AG08396 (cell line): ENCODE measurements at places on chromosomes 2 and 18.

DNA sequence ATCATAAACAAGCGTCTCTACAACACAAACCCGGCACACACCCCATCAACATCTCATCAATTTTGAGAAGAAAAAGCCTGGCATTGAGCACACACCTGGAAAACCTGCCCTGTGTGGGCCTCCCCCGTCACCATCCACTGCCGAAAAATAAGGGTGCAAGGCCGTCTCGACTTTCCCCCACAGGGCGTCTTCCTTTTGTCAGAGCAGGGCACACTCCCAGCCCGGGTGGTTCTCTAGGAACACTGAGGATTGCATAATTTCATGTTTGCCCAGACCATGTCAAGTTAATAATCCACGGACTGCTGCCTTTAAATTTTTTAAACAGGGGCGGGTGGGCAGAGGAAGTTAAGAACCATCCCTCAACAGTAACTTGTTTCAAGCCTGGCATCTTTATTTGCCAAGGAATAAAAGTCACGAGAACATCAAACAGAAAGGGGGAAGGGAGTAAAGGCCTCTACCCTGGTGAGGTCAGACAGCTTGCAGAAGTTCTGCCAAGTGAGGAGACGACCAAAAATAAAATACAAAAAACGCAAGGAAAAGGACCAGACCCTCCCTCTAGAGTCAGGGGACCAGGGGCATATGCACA, 2.1 kb downstream of the TFCP2L1 start:
- no peak for DNase-seq

- DNase-seq: no peak
Measured at GRCh38 chr2:238220892-238221521, 17.5 kb upstream of the ILKAP start.

- peak; percentile 52 for DNase-seq
Measured at GRCh38 chr18:35005963-35006577, 35.1 kb upstream of the MAPRE2 start.

GRCh38 chr2:69026691-69027459, 13.9 kb downstream of the ANTXR1 start:
- no peak for DNase-seq

DNA sequence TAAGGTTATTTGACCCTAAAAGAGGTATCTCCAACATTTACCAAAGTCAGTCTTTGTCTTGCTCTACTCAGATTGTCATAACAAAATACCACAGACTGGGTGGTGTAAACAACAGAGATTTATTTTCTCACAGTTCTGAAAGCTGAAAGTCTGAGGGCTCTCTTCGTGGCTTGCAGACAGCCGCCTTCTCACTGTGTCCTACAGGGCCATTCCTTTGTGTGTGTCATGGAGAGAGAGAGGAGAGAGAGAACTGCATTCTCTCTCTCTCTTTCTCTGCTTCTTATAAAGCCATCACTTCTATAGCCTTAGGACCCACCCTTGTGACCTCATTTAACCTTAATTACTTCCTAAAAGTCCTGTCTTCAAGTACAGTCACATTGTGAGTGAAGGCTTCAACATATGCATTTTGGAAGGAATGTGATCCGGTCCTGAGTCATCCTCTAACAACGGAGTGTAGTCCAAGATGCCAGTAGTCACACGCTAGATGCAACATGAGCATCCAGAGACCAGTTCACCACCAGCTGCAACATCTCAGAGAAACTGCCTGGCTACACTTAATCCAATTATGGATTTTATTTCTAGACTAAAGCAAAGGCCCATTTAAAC, 130.2 kb downstream of the CD226 start:
- DNase-seq: peak; percentile 77

GRCh38 chr18:51107598-51108305, 77.7 kb downstream of the SMAD4 start:
- DNase-seq: no peak

- no peak for DNase-seq
Measured at GRCh38 chr18:64100116-64100922, 48.6 kb downstream of the LINC00305 start.

- peak; percentile 45 for DNase-seq
Measured at GRCh38 chr2:133641497-133641896, 73.2 kb upstream of the NCKAP5 start.

DNA sequence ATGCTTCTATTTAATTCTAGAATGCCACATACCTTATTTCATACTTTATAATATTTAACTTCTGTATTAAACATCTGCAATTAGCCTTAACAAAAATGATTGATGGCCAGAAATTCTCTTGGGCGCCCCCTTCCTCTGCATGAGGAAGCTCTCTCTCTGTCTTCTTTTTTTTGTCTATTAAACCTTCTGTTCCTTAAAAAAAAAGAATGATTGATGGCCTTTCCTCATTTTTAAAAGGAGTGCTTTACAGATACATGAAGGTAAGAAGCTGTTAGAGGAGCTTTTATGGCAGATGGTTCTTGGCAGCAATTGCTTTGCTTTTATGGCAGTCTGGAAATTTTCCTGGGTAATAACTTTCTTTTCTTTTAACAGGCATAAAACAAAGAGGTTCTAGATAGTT, 526.9 kb downstream of the SLC4A3 start:
- DNase-seq: no peak

GRCh38 chr2:71713581-71714580, 260.5 kb downstream of the DYSF start:
- peak; percentile 74 for DNase-seq

GRCh38 chr2:47225061-47225783, 70.1 kb upstream of the STPG4 start:
- DNase-seq: peak; percentile 59

- DNase-seq: no peak
Measured at GRCh38 chr2:23053601-23054000, 331.4 kb upstream of the KLHL29 start.

- no peak for DNase-seq
Measured at GRCh38 chr18:37532917-37533316, 32.7 kb downstream of the CELF4 start.

GRCh38 chr2:215531284-215531683, 95.4 kb upstream of the FN1 start:
- DNase-seq: peak; percentile 22

GRCh38 chr2:214542866-214543265, 132.0 kb downstream of the VWC2L start:
- DNase-seq: peak; percentile 36

DNA sequence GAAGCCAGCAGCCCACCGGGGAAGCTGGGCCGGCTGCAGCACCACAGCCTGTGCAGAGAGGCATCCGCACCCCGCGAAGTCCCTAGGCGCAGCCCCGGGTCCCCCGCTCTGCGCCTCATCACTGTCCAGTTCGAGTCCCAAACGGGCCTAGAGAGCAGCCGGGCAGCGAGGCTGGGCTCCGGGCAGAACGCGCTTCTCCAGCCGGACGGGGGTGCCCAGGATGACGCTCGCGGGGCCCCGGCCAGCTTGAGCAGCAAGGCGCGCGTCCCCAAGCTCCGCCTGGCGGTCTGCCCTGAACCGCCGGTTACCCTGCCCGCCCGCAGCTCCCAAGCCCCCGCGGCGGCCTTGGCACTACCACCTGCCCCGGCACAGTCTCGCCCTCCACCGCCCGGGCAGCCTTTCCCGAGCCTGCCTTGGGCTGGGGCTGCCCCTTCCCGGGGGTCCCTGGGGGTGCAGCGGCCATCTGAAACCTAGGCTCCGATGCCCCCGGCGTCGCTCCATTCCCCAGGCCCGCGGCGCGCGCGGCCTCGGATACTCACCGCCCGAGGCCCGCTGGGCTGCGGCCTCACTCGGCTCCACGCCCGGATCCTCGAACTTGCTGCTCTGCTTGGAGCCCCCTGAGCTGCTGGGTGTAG, 591 bp downstream of the SLC16A14 start:
- DNase-seq: peak; percentile 66

GRCh38 chr2:143903172-143903856, 616.6 kb downstream of the ZEB2 start:
- DNase-seq: no peak

- DNase-seq: no peak
Measured at GRCh38 chr2:43777306-43777926, 3.6 kb downstream of the DYNC2LI1 start.

- DNase-seq: peak; percentile 76
Measured at GRCh38 chr2:190759749-190760213, 110.9 kb downstream of the NAB1 start.

DNA sequence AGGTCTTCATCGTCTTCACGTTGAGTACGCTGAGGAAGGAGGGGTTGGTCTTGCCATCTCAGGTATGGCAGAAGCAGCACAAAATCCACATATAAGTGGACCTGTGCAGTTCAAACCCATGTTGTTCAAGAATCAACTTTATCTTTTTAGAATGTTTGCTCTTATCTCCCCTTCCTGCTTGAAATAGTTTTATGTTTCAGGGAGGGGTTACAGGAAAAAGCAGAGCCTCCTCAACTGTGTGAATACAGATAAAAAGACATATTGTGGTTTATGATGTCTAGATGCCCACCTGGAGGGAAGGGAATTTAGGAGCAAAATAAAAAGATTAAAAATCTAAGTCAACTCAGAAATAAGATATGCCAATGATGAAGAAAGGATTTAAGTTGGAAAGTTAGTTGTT, 75.9 kb downstream of the VRK2 start:
- DNase-seq: no peak

DNA sequence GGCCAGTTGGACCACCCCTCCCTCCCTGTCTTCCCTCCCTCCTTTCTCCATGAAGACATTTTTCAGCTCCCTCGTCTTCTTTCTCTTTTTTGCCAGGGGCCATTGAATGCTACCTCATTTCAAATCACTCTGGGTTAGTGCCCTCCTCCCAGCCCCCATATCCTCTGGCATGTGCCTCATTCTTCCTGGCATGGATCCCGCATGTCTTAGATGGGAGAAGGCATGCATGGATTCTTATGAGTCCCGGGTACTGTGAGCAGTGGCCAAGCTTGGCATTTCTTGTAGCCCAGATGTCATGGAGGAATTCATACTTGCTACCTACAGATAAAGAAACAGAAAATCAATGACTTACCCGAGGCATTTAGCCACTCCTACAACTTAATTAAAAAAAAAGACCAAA, 9.0 kb upstream of the HAAO start:
- DNase-seq: peak; percentile 40

- DNase-seq: no peak
Measured at GRCh38 chr2:136255648-136256461, 137.9 kb upstream of the CXCR4 start.

DNA sequence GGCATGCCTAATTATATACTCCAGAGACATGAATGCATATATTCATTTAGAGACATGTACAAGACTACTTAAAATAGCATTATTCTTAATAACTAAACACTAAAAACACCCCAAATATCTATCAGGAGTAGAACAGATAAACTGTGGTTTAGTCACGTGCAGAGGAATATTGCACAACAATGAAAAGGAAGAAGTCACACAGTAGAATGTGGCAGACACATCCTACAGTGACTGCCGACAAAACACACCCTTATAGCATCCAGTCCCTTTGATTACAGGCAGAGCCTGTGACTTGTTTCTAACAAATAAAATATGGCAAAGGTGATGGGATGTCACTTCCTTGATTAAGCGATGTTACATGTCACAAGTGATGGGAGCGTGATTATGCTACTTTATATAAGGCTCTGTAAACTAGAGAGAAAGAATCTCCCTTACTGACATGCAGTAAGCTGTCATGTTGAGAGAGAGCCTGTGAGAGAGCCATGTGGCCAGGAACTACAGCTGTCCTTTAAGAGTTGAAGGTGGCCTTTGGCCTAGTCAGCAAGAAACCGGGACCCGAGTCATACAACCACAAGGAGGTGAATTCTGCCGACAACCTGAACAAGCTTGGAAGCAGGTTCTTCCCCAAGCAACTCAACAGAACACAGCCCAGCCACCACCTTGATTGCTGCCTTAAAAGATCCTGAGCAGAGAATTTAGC, 39.1 kb upstream of the LGALSL start:
- DNase-seq: no peak

GRCh38 chr18:33472509-33472908, 32.0 kb upstream of the CCDC178 start:
- no peak for DNase-seq

GRCh38 chr18:57095884-57096283, 51.0 kb upstream of the BOD1L2 start:
- no peak for DNase-seq
